ENCODE measurements at places on chromosomes 6 and 20.

- no peak for DNase-seq
These were observed 271.0 kb downstream of the TSHZ2 start for GRCh38 chr20:53243152-53243551.

DNA sequence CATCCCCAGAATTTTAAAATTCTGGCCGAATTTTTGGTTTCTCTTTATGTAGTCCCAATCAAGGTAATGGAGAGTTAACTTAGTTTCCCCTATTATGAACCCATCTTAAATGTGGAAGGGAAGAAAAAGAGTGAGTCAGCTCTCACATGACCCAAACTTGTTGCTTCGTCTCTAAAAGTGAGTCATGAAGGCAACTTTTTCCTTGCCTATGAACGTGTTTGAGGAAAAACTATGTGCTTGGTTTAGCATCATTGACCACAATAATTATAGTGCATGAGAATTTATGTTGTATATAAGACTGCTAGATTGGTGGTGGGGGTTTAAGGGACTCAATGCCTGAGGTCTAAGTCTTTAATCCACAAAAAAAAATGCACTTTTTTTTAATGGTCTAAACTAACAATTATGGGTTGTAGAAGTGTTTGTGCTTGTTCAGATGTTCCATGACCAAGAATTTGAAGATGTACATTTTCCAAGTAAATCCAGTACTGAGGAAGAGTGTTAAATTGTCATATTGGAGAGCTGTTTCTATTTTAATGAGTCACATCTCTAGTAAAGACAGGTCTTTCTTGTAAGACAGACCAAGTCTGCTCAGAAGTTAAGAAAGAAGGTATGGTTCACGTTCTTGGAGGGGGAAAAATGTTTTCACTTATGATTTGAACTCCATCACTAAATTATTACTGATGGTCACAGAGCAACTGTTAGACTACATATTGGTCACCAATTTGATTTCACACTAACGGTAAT, 409.9 kb upstream of the MARCKS start:
- no peak for DNase-seq

- no peak for DNase-seq
These were observed 239.4 kb downstream of the PTPRK start for GRCh38 chr6:128280960-128281359.

DNA sequence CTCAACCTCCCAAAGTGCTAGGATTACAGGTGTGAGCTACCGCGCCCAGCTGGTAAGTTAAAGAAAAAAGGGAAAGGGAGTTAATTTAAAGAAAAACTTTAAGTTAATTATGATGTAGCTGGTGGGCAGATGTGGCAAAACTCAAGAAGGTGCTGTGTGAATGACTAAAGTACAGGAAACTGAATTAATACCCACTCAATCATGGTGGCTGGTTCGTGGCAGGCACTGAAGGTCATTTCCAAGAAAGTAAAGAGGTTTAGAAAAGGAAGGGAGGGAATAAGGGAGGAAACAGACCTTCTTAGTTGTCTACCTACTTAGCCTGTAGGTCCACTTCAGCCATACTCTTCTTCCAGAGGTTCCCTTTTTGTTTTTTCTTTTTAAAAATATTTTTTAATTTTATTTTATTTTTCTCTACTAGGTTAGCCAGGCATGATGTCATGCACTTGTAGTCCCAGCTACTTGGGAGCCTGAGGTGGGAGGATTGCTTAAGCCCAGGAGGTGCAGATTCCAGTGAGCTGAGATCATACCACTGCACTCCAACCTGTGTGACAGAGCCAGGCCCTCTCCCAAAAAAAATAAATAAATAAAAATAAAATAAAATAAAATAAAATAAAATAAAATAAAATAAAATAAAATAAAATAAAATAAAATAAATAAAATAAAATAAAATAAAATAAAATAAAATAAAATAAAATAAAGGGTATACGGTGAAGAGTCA, 11.9 kb upstream of the TGM3 start:
- DNase-seq: no peak

GRCh38 chr6:111976139-111976538, 77.8 kb upstream of the CCN6 start:
- no peak for DNase-seq

DNA sequence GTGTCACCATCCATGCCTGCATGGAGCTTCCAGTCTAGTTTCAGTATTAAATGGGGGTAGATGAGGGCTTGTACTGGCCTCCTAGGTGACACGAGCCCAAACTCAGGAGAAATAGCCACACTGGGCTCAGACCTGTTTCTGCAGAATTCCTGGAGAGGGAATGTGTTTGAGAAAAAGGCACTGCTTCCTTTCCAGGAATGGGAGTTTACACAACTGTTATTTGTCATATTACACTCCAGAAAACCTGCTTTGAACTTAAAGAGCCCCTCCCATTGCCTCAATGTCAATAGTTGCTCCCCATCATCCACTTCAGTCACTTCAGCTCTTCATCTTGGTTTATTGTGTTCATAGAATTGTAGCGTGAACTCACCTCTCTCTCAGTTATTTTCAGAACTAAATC, 151.5 kb downstream of the CFAP61 start:
- DNase-seq: no peak

GRCh38 chr20:35568645-35569044, 26.8 kb downstream of the ERGIC3 start:
- no peak for DNase-seq
